IMR-90 (cell line): ENCODE measurements at places on chromosomes 11 and 22. TPM values are rescaled to one million over a fixed set of nuclear protein-coding genes. Genes with fewer than 3 reads are reported as not detected.

Gene MS4A15
- not detected in 2 replicates for total RNA-seq

Gene PSMC3
- total RNA-seq = 238 and 484 TPM in 2 replicates

- no peak for DNase-seq
- H3K27ac ChIP-seq = no peak overlapping the region
- no peaks in the 10 kb centered on the region for H3K27me3 ChIP-seq
- H3K4me3 ChIP-seq = no peak overlapping the region
These were observed 55.1 kb downstream of the ARHGEF12 start for GRCh38 chr11:120391292-120391691.

- H3K36me3 ChIP-seq = 0 out of 2 replicates have a peak, but pooled peaks cover 2% of the 10 kb centered on the region
- no peak overlapping the region for H3K27ac ChIP-seq
- DNase-seq = no peak
- no peak overlapping the region for H3K4me3 ChIP-seq
- no peaks in the 10 kb centered on the region; the same call in 1 of the 2 replicates for H3K4me1 ChIP-seq
These were observed 8.4 kb upstream of the ST14 start for GRCh38 chr11:130151196-130151595.

DNA sequence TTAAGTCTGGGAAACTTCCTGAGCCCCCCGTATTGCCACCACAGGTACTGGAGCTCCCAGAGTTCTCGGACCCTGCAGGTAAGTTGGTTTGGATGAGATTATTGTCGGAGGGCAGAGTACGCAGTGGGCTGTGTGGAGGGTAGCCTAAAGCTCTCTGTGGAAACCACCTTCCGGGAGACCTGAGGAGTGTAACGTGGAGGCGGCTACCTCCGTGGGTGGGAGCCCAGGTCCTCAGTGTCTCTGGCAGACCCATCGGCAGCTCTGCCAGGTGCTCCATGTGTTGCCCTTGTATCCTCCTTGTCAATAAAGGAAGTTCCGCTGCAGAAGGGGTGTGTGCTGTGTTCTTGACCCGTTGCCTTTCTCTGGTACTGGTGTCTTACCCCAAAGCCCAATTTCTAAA lies 61.4 kb downstream of the SYT13 start:
- no peak overlapping the region for H3K27ac ChIP-seq
- H3K4me1 ChIP-seq = no peaks in the 10 kb centered on the region
- no peaks in the 10 kb centered on the region for H3K27me3 ChIP-seq
- no peak for DNase-seq
- H3K4me3 ChIP-seq = no peak overlapping the region

DNA sequence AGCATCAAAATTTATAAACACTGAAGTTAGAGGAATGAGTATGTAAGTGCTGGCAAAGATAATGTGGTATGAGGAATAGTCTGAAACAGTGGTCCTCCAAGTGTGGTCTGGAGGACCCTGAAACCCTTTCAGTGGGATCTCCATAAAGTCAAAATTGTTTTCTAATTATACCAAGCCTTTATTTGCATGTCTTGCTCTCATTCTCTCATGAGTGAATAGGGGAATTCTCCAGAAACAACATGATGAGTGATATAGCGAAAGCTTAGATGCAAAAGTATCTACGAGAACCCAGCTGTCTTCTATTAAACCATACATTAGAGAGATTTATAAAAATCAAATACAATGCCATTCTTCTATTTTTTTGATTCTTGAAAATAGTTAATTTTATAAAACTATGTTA lies 145.0 kb upstream of the RAG2 start:
- no peak for DNase-seq
- no peaks in the 10 kb centered on the region for H3K4me1 ChIP-seq
- no peak overlapping the region for H3K4me3 ChIP-seq
- H3K36me3 ChIP-seq = no peaks in the 10 kb centered on the region
- no peak overlapping the region for H3K27ac ChIP-seq

- DNase-seq = peak; percentile 49
- no peaks in the 10 kb centered on the region for H3K36me3 ChIP-seq
- H3K4me3 ChIP-seq = no peak overlapping the region
- no peak overlapping the region; the same call in 1 of the 2 replicates for H3K27ac ChIP-seq
- no peaks in the 10 kb centered on the region for H3K27me3 ChIP-seq
These were observed 34.4 kb downstream of the ME3 start for GRCh38 chr11:86637988-86638387.

DNA sequence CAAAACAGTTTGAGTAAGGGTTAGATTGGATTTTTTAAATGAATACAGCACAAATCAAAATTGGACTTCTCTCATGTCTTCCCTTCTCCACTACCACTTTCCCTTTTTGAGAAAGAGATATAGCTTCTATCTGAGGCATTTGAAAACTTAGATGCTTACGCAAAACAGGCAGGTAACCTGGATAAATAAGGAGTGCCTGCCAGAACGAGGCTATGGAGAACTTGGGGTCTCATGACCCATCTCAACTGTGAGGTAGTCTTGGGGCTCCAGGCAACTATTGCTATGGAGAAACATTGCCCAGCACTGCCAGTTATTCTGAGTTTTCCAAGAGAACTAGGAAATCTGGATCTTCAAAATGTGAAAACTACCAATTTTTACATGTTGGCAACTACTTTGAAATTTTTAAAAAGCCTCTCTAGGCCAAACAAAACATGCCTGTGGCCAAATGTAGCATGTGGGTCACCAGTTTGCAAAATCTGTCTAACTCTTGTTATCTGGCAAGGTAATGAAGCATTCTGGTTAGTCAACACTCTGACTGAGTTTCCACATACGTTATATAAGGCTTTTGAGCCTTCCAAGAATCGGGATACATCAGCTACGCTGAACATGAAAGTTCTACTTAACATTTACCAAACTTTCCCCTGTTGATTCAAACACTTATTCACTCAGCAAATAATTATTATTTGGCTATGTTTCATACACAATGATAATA lies 752.7 kb downstream of the KCNA4 start:
- no peaks in the 10 kb centered on the region for H3K36me3 ChIP-seq
- H3K27me3 ChIP-seq = no peaks in the 10 kb centered on the region
- DNase-seq = peak; percentile 54
- no peak overlapping the region for H3K27ac ChIP-seq
- no peak overlapping the region for H3K4me3 ChIP-seq

Gene C11orf16
- not detected in 2 replicates for total RNA-seq

GRCh38 chr11:99240192-99241030 lies 219.7 kb downstream of the CNTN5 start:
- no peak overlapping the region for H3K27ac ChIP-seq

DNA sequence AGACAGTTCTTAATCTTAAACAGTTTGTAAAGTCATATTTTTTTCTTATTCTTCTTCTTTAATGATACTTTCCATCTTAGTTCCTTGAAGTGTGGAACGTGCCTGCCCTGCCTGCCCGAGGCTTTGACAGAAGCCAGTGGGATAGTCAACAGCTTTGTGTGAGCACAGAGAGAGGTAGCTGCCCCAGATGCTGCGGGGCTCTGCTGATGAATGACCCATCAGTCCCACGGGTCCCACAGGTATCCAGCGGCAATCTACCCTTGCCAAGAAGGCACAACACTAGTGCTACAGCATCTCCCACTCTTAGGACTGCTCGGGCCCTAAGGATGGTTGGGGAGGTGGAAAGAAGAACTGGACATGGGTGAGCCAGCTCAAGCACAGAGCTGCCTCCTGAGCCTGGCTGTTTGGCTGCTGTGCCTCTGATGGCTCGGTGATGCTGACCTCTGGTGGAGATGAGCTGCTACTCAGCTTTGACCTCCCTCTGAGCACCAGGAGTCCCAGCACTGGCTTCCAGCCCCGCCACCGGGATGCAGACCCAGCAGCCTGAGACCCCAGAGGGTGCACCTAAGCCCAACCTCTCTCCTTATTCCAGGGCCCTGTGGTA lies 11.8 kb upstream of the APLNR start:
- H3K27me3 ChIP-seq = no peaks in the 10 kb centered on the region
- no peak overlapping the region for H3K4me3 ChIP-seq
- peak; percentile 67 for DNase-seq
- no peak overlapping the region for H3K27ac ChIP-seq
- no peaks in the 10 kb centered on the region for H3K4me1 ChIP-seq
- no peaks in the 10 kb centered on the region for H3K36me3 ChIP-seq

GRCh38 chr11:58358969-58359368 lies at the start of gene OR5B17:
Gene OR5B17 (minus strand): TSS chr11:58359069. CDS start chr11:58359069, 0 bp downstream.
- H3K4me3 ChIP-seq = no peak within 1 kb of the TSS
- no peaks in the 10 kb centered on the region for H3K36me3 ChIP-seq
- DNase-seq = no peak
- H3K27ac ChIP-seq = no peak within 1 kb of the TSS
- no peaks in the 10 kb centered on the region for H3K4me1 ChIP-seq

- H3K4me1 ChIP-seq = peaks cover 8% of the 10 kb centered on the region; the same call in 1 of the 2 replicates
- peaks cover 14% of the 10 kb centered on the region for H3K36me3 ChIP-seq
- DNase-seq = no peak
- H3K27me3 ChIP-seq = no peaks in the 10 kb centered on the region
- no peak overlapping the region for H3K27ac ChIP-seq
- H3K4me3 ChIP-seq = peak overlapping the region; percentile 67
These were observed 1.1 kb downstream of the PELI3 start for GRCh38 chr11:66467756-66468155.

- no peaks in the 10 kb centered on the region for H3K27me3 ChIP-seq
- H3K4me1 ChIP-seq = no peaks in the 10 kb centered on the region
- no peaks in the 10 kb centered on the region for H3K36me3 ChIP-seq
These were observed 229.2 kb upstream of the MTNR1B start for GRCh38 chr11:92740276-92740675.

GRCh38 chr22:27201741-27202140 lies 544.4 kb downstream of the MIAT start:
- H3K4me3 ChIP-seq = no peak overlapping the region
- no peak for DNase-seq
- H3K36me3 ChIP-seq = no peaks in the 10 kb centered on the region
- peaks cover 14% of the 10 kb centered on the region for H3K27me3 ChIP-seq
- peaks cover 8% of the 10 kb centered on the region for H3K4me1 ChIP-seq

Gene CTSC
- total RNA-seq = 178 and 208 TPM in 2 replicates

GRCh38 chr11:102220728-102221467 lies 96.4 kb upstream of the BIRC3 start:
- H3K4me3 ChIP-seq = no peak overlapping the region
- peak; percentile 79 for DNase-seq
- H3K27ac ChIP-seq = peak overlapping the region; percentile 29; the same call in 1 of the 2 replicates
- peaks cover 16% of the 10 kb centered on the region; the same call in 1 of the 2 replicates for H3K4me1 ChIP-seq
- H3K36me3 ChIP-seq = peaks cover 25% of the 10 kb centered on the region

GRCh38 chr11:120182790-120183491 lies 27.9 kb upstream of the OAF start:
- H3K27me3 ChIP-seq = peaks cover 3% of the 10 kb centered on the region
- DNase-seq = no peak
- peaks cover 19% of the 10 kb centered on the region for H3K4me1 ChIP-seq
- H3K36me3 ChIP-seq = no peaks in the 10 kb centered on the region
- H3K27ac ChIP-seq = no peak overlapping the region
- H3K4me3 ChIP-seq = no peak overlapping the region

Gene PNPLA5
- 0.18 TPM in 1 of 2 replicates, not detected in the other for total RNA-seq

- H3K4me1 ChIP-seq = peaks cover 9% of the 10 kb centered on the region
- no peaks in the 10 kb centered on the region for H3K27me3 ChIP-seq
- no peak overlapping the region for H3K27ac ChIP-seq
- no peak for DNase-seq
- no peaks in the 10 kb centered on the region for H3K36me3 ChIP-seq
These were observed 628 bp downstream of the LRP4 start for GRCh38 chr11:46917762-46918082.

DNA sequence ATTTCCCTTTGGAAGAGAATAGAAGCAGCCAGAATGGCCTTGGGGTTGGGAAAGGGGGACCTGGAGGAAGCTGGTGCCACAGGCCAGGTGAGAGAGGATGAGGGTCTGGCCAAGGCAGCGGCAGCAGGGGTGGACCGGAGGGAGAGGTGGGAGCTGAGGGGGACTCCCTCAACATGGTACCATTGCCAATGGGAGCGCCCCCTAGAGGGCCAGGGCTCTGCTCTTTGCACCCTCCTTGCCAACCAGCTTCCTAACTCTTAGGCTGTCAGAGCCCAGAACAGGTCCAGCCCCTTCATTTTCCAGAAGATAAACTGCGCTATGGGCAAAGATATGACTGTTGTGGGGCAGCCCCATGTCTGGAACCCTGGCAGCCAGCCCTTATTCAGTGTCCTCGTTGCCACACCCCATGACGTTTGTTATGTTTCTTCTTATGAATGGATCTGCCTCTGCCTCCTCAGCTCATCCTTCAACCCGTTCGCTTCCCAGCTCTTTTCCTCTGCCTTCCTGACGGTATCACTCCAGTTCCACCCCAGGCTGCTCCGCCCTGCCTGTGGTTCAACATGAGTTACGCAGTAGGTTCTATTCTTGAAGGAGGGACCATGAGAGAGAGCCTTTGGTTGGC lies 185.2 kb downstream of the GRIK4 start:
- H3K4me3 ChIP-seq = no peak overlapping the region
- no peak for DNase-seq
- no peaks in the 10 kb centered on the region for H3K4me1 ChIP-seq
- H3K36me3 ChIP-seq = no peaks in the 10 kb centered on the region
- peaks cover 14% of the 10 kb centered on the region for H3K27me3 ChIP-seq

- peaks cover 16% of the 10 kb centered on the region for H3K27me3 ChIP-seq
- no peak overlapping the region for H3K27ac ChIP-seq
- peaks cover 3% of the 10 kb centered on the region for H3K4me1 ChIP-seq
- no peaks in the 10 kb centered on the region for H3K36me3 ChIP-seq
These were observed 85.8 kb upstream of the RTL6 start for GRCh38 chr22:44583854-44584253.

DNA sequence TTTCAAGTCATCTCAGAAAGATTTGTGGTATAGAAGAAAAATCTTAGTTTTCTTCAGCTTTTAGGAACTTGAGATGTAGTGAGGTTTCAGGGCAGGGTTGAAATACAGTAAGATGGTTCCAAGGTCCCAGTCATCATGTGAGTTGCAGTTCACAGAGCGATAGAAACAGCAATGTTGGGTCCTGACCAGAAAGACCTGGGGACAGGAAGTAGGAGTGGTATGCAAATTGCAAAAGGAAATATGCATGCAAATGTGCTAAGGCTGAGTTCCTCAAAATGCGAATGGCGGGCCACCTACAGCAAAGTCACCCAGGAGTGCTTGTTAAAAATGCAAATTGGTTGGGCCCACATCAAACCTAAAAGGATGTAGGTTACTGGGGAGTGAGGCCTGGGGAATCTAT lies 1032.7 kb upstream of the TENM4 start:
- DNase-seq = no peak
- H3K4me3 ChIP-seq = no peak overlapping the region
- H3K27me3 ChIP-seq = no peaks in the 10 kb centered on the region
- no peak overlapping the region for H3K27ac ChIP-seq
- H3K4me1 ChIP-seq = no peaks in the 10 kb centered on the region

DNA sequence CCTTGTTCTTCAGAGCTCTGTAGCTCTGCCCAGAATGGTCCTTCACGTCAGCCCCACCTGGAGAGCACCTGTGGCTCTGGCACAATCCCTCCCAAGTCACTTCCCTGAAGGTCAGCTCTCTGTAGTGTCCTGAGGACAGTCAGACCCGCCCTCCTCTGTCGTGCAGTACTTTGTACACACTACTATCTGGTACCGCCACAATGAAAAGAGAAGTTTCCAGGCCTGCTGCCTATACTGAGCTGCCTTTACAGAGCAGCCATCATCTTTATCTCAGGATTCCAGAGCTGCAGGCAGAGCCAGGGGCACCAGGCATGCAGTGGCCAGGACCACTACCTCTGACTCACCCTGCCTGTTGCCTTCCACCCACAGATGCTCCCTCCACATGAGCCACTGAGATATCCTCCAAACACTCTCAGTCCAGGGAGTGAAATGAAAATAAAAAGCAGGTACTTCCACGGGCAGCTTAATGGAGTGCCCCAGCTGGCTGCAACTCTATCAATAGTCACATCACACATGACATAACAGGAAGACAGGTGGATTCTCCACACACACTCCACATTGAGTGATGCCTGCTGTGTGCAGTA lies 7.3 kb downstream of the PACSIN2 start:
- H3K27ac ChIP-seq = no peak overlapping the region
- DNase-seq = peak; percentile 75
- no peaks in the 10 kb centered on the region for H3K27me3 ChIP-seq
- H3K36me3 ChIP-seq = no peaks in the 10 kb centered on the region
- no peak overlapping the region for H3K4me3 ChIP-seq
- peaks cover 32% of the 10 kb centered on the region for H3K4me1 ChIP-seq
